ENCODE measurements at places on chromosomes 1 and 21. TPM values are rescaled to one million over a fixed set of nuclear protein-coding genes. Genes with fewer than 3 reads are reported as not detected.

GLIS1 gene
- not detected for total RNA-seq

CD1B gene
- not detected for total RNA-seq

DHDDS gene
- total RNA-seq, result 34.1 TPM

VANGL1 gene
- 3.0 TPM for total RNA-seq

MPZ gene
- 4.6 TPM for total RNA-seq

HAO2 gene
- total RNA-seq, result not detected

KCNJ9 gene
- total RNA-seq, result 0.05 TPM

OR2L3 gene
- not detected for total RNA-seq

GBP7 gene
- total RNA-seq, result not detected

BEST4 gene
- total RNA-seq, result 0.69 TPM

CD55 gene
- total RNA-seq, result 56.8 TPM

CNR2 gene
- total RNA-seq, result not detected

All from activated CD4-positive, alpha-beta T cell treated with anti-CD3 and anti-CD28 coated beads for 36 hours (primary cell).